ENCODE measurements at places on chromosomes 5 and 9.
A peak's percentile ranks its signal among the peaks of the same experiment; 100 is the strongest.

GRCh38 chr9:21454149-21454548, 13.9 kb downstream of the IFNA1 start:
- no peak for DNase-seq

- DNase-seq = peak; percentile 8
Measured at GRCh38 chr5:173581408-173582215, 34.8 kb downstream of the BOD1 start.

- no peak for DNase-seq
Measured at GRCh38 chr9:68577774-68578591, 37.3 kb upstream of the TMEM252 start.

DNA sequence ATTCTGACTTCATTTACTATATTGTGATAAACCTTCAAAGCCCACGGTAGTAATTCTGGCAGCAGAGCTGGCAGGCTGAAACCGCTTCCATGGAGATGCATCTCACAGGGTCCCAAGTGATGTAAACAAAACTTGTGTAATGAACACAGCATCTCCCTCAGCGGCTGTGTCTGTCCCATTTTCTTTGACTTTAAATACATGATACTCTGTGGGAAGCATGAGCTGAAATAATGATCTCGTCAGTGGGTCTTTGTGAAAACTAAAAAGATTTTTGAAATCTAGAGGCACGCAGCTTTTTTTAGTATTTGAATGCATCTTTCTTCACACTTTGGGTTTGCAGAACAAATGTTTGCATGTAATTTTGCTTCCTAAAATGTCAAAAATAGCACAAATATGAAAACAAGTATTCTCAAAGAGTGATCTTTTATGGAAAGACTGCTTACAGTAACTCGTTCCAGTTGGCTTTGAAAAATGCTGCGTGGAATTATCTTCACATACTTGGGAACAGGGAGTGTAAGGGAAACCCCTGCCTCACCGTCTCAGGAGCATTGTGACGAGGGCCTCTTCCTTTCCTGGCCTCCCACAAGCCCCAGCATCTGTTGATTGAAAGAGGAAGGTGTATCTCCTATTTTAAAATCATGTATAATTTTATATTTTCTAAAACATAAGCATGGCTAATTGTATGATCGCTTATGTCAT, 18.1 kb upstream of the LPCAT1 start:
- no peak for DNase-seq

DNA sequence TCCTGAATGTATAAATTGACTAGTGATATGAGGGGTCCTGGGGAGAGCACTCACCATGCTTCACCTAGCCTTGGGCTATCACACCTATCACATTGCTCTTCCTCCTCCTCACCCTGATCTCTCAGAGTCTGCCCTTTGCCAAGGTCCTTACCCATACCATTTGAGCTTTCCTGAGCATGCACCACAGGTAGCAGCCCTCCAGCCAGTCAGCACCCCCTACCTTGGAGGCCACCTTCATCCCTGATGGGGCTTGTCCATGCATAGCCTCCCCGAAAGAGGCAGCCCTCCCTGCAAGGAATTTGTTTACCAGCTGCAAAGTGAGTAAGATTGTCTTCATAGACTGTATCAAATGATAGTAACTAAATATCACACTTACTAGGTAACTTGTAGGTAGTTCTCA, 83.1 kb downstream of the ALDH7A1 start:
- no peak for DNase-seq

DNA sequence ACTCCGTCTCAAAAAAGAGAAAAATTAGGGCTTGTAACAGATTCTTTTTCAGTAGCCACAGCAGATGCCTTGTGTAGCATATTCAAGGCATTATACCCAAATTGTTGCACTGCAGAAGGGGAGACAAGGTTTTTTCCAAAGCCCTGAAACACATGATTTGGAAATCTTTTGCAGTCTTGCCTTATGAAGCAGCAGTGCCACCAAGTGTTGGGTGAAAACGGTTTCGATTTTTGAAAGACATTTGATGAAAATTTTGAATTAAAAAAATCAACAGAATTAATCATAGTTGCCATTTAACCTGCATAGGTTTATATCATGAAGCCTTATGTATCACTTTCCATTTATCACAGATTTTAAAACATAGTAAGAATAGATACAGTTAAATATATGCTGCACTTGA, 479.5 kb downstream of the TAF11L14 start:
- no peak for DNase-seq

- DNase-seq = no peak
Measured at GRCh38 chr9:14346811-14347405, 33.0 kb upstream of the NFIB start.

DNA sequence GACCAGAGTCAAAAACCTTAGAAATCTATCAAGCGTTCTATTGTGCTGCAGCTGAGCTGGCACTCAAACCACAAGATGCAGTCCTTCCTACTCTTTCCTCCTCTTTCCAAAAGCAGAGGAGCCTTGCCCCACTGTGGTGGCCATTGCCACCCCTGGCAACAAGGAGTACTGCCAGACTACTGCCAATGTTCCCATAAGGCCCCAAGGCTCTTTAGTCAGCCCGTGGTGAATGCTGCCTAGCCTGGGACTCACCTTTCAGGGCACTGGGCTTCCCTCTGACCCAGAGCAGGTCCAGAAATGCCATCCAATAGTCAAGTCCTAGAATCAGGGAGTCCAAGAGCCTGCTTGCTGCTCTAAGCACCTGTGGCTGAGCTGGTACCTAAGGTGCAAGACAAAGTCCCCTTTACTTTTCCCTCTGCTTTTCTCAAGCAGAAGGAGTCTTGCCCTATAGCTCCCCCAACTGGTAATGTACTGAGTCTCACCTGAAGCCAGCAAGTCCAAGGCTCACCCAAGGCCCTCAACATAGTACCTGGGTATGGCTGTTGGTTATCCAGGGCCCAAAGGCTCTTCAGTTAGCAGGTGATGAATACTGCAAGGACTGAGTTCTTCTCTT, 219.4 kb downstream of the ATPSCKMT start:
- DNase-seq = no peak

DNA sequence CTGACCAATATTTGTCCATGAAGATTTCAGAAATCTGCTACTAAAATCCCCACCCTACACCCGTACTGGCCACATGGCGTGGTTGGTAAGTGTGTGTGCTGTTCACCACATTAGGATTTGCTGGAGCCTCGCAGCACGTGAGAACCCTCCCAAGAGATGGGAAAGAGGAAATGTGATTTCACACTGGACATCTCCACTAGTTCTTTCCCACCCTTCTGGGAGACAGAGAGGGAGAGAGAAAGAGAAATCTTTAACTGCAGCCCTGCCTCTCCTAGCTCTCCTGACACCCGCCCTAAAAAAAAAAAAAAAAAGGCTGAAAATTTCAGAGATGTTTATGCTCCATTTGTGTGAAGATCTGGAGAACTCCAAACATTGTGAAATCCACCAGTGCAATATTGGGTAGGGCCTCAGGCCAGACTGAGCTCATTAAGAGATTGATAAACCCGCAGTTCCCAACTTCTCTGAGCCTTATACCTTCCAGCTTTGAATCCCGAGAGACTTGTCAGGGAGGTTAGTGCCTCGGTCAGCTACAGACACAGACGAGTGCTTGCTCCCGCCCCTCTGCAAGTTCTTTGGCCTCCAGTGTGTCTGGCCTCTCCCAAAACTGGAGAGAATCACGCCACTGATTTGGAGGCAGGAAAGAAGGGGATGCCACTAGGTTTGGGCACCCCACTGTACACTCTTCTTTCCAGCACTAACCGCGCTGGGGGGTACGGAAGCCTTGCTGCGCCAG, 1.9 kb downstream of the SPRY4 start:
- DNase-seq = no peak

GRCh38 chr9:114347675-114348074, 18.0 kb downstream of the ORM2 start:
- no peak for DNase-seq

GRCh38 chr5:111748304-111748763, 8.7 kb downstream of the NREP start:
- no peak for DNase-seq

GRCh38 chr9:37302277-37302676, 120.2 kb upstream of the GRHPR start:
- DNase-seq = no peak

GRCh38 chr5:167479779-167480178, 811.7 kb upstream of the WWC1 start:
- no peak for DNase-seq

GRCh38 chr9:130298662-130299279, 33.2 kb downstream of the HMCN2 start:
- DNase-seq = no peak

GRCh38 chr5:79959407-79959806, 31.7 kb downstream of the MTX3 start:
- DNase-seq = no peak

DNA sequence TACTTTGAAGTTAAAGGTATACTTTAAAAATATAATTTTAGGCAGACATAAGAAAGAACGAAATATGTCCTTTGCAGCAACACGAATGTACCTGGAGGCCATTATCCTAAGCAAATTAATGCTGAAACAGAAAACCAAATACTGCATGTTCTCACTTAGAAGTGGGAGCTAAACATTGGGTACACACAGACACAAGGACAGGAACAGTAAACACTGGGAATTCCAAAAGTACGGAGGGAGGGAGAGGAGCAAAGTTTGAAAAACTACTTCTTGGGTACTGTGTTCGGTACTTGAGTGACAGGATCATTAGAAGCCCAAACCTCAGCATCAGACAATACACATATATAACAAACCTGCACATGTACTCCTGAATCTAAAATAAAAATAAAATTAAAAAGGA, 40.9 kb downstream of the TJP2 start:
- DNase-seq = no peak

GRCh38 chr5:132658381-132659302, 669 bp downstream of the IL13 start:
- no peak for DNase-seq

- DNase-seq = no peak
Measured at GRCh38 chr9:87551772-87552217, 54.1 kb downstream of the DAPK1 start.

GRCh38 chr9:91421128-91421765, 2.4 kb downstream of the NFIL3 start:
- no peak for DNase-seq

DNA sequence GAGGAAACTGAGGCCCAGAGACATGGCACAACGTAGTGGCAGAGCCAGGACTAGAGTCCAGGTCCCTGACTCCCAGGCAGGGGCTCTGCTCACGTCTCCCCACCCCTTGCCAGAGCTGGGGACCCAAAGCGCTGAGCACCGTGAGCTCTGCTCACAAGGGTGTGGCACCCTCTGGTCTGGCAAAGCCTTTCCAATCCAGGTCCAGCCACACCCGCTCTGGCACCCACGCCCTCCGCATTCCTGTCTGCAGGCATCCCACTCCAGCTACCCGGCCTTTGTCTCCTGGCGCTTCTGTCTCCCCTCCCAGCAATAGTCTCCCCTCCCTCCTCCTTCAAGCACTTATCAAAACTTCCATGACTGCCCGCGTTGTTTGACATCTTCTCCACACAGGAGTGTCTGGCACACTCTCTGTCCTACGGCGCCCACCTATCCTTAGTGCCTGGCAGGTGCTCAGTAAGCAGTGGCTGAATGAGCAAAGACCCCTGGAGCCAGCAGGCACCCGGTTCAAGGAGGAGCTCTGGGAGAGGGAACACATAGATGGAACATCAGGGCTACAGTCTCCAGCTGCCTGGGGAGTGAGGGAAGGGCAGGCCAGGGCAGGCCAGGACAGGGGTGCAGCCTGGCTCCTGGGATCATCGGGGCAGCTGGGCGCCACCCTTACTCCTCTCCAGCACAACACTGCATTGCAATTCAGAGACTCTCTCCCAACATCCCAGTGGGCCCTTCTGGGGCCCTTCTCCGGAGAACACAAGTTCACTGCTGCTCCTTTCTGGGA, 12.0 kb downstream of the HIGD2A start:
- no peak for DNase-seq

DNA sequence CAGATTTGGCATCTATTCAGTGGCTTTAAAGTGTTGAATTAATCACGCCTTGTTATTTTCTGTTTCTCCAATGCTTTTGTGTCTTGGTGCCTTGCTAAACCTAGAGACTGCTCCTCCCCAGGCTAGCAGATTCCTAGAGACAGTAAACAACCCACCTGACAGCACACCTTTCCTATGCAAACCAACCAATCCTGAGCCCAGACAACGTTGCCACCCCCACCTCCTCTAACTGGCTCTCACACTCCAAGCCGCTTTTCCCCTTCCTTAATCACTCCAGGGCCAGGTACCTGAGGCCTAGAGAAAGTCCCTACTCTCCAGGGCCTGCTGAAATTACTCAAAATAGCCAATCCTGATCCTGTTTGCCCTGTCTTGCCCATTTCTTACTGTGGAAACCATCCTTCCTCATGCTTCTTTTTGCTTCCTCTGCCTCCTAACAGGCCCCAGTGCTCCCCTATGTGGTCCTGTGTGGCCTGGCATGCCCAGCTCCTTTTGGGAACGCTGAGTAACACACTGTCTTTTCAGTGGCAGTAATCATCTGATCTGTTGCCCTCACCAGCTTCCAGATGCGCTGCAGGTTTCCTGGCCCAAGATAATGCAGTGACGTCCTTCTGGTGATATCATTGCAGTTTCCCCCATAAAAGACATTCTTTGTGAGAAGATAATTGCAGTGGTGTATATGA, 53.4 kb downstream of the GAS1 start:
- DNase-seq = no peak

DNA sequence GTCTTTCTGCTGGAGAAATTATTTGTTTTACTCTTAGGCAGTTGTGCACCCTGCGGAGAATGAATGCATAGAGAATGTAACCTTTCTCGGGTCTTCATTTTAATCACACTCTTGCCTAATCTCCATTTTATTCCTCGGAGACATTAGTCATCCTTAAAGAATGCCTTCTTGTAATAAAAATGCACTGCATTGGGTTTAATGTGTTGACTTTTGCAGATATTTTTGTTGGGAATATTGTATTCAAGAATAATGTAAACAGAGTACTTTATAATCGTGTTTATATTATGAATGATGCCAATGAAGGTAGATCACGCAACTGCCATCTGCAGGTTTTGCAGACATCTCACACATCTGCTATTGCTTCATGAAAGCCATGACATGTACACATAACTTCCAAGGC, 1093.9 kb upstream of the CDH6 start:
- DNase-seq = no peak

GRCh38 chr9:1619915-1620710, 395.0 kb upstream of the SMARCA2 start:
- no peak for DNase-seq
